ENCODE measurements at places on chromosomes 16 and 17.

- no peak for DNase-seq
These were observed 194.9 kb upstream of the CDH11 start for GRCh38 chr16:65316808-65317207.

DNA sequence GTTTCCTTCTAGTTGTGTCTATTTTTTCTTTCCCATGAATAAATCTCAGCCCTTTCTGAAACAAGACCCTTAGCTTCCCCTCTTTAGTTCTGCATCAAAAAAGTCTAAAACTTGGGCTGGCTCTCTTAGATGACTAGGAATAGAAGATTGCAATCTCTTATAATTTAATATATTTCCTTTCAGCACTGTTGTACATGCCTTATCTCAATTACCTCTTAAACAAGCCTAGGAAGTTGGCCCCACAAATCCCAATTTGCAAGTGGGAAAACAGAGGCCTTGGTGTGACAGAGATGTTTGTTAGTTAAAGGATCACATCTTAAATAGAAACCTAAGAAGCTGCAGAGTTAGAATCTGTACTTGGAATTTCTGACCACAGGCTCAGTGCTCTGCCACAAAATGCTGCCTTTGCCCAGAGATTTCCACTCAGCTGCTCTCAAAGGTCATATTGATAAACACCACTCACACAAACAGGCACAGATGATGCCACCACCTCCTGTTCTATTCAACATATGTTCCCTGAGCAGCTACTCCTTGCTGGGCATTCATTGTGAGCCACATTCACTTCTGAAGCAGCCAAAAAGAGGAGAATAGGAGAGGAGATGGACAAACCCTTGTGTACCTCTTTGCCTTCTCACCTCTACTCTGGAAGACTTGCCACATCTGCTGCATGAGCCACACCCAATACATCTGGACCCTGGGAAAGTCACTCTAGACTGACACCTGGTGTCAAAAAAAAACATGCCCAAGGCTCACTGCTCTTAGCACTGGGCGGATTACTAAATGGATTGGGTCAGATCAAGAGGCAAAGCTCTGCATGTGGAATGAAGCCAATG, 5.5 kb downstream of the CCDC182 start:
- peak; percentile 40 for DNase-seq

DNA sequence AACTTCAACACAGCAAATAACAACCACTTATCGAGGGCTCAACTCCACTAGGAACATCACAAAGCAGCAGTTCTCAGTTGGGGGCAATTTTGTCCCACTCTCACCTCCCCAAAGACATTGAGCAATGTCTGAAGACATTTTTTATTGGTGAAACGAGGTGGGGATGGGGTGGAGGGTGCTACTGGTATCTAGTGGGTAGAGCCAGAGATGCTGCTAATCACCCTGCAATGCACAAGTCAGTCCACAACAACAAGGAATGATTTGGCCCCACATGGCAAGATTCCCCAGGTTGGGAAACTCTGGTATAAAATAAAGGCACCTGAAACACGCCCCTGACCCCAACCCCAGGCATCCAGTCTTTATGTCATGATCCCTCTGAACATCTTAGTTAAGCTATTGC, 33.3 kb downstream of the TLE7 start:
- no peak for DNase-seq

DNA sequence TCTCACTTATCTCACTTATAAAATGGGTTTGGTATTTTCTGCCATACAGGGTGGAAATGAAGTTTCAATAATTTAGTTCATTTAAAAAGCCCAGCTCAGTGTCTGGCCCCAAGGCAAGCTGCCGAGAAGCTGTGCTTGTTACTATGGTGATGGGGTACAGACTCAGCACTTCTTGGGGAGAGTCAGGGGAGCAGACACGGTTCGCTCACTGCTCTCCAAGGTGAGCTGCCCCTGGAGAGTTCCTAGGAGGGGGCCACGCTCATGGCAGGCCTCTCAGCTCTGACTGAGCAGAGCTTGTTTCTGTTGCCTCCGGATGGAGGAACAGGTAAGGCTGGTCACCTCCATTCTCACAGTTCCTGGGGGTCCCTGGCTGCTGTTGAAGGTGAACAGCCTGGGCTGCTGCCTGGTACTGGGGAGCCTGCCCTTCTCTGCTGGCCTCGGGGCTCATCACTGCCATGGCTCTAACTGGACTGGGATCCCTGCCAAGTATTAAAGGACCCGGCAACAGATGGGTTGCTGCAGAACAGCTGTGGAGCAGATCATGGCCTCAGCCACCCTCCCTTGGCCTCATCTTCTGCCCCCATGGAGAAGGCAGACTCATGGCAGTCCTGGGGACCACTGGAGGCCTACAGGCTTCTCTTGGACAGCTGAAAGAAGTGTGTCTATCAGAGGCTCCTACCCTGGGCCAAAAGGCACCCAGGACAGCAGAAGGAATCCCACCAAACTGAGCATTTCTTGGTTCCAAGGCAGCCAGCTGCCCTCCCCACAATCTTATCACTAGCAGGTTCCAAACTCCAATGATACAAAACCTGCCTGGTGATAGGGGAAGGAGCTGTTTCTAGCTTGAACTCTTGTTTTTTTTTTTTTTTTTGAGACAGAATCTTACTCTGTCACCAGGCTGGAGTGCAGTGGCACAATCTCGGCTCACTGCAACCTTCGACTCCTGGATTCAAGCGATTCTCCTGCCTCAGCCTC, 25.9 kb upstream of the SPATA32 start:
- DNase-seq, result no peak

- no peak for DNase-seq
These were observed 9.6 kb downstream of the CLUAP1 start for GRCh38 chr16:3510416-3510815.

DNA sequence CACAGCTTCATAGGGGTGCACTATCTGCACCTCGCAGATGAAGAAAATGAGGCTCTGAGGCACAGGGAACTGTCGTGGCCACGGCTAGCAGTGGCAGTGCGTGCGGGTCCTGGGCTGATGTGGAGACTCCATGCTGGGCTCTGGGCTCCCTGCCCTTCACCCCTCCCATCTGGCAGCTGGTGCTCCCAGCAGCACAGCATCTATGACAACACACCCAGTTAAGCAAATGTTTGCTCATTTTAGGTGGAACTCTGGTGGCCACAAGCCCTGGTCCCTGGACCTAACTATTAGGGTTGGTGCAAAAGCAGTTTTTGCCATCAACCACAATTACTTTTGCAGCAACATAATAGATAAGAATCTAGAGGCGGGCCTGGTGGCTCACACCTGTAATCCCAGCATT, 30.9 kb downstream of the IFT140 start:
- no peak for DNase-seq

GRCh38 chr16:52095471-52095870, 451.5 kb downstream of the TOX3 start:
- no peak for DNase-seq

DNA sequence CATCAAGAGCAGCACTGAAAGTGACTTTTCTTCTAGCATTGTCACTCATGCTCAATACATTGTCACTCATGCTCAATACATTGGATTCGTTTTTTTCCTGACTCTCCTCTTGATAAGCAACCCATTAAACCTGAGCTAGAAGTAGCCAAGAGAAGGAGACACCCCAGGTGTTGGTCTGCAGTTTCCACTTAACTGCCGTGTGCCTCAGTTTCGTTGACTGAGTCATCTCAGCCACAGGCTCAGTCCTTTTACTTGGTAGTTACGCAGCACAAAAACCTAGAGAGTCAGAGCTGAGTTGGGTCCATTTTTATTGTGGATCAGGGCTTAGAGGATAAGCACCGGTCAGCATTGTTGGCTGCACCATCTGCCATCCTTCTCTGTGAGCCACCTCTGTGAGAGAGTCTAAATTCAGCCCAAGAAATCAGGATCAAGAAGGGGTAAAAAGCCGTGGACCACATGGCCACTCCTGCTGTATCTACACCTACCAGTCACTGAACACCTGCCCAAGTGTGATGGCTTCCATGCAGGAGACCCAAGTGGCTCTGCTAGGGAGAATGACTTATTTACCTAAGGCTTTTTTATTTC, 11.3 kb downstream of the GINS2 start:
- DNase-seq, result no peak

DNA sequence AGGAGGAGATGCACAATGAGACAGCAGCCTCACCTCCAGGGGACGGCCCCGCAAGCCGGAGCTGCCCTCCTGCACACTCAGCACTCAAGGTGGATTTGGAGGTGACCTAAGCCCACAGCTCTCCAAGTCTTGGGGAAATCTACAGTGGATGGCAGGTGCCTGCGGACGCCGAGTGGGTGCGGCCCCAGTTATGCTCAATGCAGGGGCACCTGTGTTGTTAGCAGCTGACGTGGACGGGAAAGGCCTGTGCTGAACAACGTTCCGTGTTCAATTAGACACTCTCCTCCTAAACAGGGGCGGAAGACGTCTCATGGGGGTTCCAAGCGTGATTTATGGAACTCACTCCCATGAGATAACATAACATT, 22.0 kb upstream of the METRNL start:
- no peak for DNase-seq

- no peak for DNase-seq
These were observed 2.4 kb downstream of the HDAC5 start for GRCh38 chr17:44120851-44121605.

GRCh38 chr16:1287982-1288670, 21.3 kb upstream of the UBE2I start:
- no peak for DNase-seq

Data from COLO829 (cell line).